AG10803 (cell line): ENCODE measurements at places on chromosomes 3 and 15.
A peak's percentile ranks its signal among the peaks of the same experiment; 100 is the strongest.

DNA sequence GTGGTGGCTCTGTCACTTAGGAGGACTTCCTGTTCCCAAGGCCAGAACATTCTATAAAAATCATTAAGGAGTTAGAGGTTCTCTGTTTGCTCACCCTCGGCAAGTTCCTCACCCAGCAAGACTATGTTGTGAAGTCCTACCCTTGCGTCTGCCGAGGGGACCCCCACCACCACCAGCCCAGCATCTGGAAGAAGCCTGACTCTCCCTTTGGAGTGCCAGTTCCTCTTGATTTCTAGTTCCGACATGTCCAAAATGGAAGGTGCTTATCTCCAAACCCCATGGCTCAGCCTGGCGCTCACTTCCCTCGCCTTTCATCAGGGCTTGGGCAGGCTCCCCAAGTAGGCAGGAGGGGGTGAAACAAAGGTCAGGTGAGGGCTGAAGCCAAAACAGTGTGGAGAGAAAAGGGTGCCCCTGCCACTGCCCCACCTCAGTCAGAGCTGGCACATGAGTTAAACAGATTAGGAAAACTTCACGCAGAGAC lies 41.0 kb downstream of the BHLHE40 start:
- no peak for DNase-seq

DNA sequence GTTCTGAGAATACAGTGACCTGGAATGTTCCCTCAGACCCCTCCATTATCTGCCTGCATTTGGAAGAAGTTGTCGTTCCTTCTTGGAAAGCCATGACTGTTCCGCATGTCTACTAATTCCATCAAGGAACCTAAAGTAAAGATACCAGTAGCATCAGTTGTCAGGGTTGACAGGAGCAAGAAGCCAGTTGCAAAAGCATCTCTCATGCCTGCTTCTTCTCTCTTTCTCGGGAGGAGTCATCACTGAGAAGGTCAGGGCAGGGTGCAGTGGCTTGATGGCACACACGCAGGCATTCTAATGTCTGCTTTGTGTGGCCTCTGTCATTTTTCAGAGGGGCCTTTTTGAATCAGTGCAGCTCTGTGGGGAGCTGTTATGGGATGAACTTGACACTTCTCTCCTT lies 276.6 kb upstream of the TPM1 start:
- DNase-seq = no peak

GRCh38 chr15:63967616-63968015 lies 78.7 kb downstream of the DAPK2 start:
- no peak for DNase-seq

- DNase-seq = peak; percentile 69
These were observed 11.4 kb downstream of the SPRED1 start for GRCh38 chr15:38263996-38264395.

- DNase-seq = peak; percentile 90
These were observed 86.2 kb downstream of the FBN1 start for GRCh38 chr15:48559285-48559684.

DNA sequence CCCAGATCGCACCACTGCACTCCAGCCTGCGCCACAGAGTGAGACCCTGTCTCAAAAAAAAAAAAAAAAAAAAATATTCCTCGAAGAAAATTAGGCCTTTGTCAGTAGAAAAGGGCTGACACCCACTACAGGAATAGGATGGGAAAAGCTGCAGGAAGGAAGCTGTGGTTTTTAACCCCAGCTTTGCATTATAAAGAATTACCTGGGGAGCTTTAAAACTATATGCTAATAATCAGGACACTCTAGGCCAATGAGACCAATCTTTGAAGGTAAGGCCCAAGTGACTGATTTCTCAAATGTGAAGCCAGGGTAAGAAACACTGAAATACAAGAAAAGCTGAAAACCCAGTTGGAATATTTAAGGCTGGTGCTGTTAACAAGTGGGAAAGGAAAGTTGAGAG lies 74.3 kb downstream of the RBPMS2 start:
- DNase-seq = no peak

- DNase-seq = no peak
These were observed 19.8 kb upstream of the RAD18 start for GRCh38 chr3:8983026-8983425.

DNA sequence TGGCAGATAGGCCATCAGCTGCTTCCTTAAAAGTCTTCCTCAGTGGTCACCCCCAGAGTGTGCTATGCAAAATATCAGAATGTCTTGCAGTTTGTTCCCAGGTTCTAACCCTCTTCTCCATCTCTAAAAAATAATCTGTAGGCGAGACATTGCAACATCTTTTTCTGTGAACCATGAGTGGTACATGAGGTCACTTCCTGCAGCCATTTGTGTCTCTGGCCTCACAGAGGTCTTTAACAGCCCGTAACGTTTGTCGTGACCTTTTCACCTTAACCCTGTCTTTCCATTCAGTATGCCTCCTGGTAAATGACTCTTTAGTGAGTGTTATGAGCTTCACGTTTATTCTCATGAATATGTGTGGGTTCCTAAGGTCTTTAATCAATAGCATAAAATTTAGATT lies 145.4 kb downstream of the KLHL25 start:
- DNase-seq = peak; percentile 73

- no peak for DNase-seq
These were observed 237.6 kb downstream of the RAP2B start for GRCh38 chr3:153399636-153400035.

- no peak for DNase-seq
These were observed 536.3 kb upstream of the NAALADL2 start for GRCh38 chr3:174322789-174323188.

DNA sequence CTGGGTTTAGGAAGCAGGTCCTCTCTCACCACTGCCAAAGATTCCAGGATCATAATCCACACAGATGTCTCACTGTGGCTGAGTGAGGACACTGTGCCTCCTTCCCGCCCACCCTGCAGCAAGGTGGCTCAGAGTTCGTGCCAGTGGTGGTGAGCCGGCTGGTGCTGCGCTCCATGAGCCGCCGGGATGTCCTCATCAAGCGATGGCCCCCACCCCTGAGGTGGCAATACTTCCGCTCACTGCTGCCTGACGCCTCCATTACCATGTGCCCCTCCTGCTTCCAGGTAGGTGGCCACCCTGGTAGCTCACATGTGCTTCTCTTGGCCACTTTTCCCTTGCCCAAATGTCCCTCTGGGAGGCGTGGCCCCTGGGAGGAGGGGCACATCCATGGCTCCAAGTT lies 9.0 kb upstream of the RHO start:
- DNase-seq = no peak

- DNase-seq = no peak
These were observed 149.1 kb upstream of the CGNL1 start for GRCh38 chr15:57227166-57227565.

DNA sequence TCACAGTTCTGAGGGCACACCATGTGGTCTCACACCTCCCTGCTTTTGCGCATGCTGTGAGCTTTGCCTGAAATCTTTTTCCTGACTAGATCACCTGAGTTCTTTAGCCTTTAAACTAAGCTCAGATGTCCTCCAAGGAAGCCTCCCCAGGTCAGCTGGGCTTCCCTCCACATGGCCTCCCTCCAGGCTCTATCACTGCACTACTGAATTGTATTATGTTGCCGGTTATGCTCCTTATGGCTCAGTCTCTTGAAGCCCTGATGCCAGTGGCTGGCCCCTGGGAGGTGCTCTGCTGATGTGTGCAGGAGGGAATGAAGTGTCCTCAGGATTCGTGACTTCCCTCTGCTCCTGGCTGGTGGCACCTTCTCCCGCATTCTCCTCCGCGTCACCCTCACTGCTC lies 93.3 kb upstream of the BLM start:
- no peak for DNase-seq

DNA sequence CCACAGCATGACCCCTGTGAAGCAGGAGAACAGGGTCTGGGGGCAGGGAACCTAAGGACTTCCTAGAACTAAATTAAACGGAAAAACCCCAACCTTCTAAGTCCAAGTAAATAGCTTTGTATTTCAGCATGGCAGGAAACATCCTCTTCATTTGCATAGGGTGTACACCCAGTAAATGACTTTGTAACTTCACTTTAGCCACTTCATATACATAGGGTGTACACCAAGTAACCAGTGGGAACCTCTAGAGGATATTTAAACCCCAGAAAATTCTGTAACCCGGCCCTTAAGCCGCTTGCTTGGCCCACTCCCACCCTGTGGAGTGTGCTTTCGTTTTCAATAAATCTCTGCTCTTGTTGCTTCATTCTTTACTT lies 41.8 kb downstream of the FSD2 start:
- no peak for DNase-seq

DNA sequence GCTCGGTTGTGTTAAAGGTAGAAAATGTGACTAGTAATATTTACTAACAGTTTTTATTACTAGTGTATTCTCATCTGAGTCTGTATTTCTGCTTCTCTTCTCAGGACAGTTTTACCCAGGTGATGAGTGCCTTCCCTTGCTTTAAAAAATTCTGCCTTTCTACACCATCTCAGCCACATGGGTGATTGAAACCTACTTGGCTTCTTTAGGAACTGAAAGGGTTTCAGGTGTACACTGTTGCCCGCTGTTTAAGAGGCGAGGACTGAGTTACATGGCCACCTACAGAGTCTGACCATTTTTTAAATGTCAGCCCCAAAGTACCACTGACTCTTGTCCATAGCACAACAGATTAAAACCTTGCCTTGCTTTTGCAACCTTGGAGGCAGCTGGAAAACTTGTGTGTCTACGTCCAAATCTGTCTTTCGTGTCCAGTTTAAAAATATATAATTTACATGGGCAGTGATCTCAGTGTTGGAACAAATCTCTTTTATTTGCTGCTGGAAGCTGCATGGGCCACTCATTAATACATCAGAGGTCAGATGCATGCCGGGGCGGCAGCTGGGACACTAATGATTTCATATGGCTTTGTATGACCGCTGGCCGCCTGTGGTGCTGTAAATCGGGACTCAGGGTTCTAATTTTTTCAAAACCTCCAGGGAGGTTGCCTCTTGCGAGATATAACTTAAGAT lies 44.6 kb downstream of the TRIM71 start:
- DNase-seq = no peak

- peak; percentile 79 for DNase-seq
These were observed 29.1 kb downstream of the AAGAB start for GRCh38 chr15:67225336-67225735.

DNA sequence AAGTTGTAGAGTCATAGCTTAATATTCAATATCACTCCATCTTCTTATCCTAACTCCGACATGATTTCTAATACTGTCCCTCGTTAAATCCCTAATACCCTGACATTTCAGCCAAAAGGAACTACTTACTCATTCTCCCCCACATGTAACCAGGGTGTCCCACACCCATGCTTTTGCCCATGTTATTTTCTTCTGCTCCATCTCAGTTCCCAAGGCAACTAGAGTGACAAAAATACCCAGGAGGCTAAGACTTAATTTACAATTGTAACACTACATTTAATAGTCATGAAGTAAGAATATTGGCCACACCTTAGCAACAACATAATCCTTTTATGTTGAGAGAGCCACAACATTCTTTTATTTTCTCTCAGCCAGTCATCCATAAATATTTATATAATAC lies 248.5 kb upstream of the TGFBR2 start:
- peak; percentile 42 for DNase-seq

GRCh38 chr15:76440441-76440840 lies 103.9 kb downstream of the ISL2 start:
- DNase-seq = no peak

DNA sequence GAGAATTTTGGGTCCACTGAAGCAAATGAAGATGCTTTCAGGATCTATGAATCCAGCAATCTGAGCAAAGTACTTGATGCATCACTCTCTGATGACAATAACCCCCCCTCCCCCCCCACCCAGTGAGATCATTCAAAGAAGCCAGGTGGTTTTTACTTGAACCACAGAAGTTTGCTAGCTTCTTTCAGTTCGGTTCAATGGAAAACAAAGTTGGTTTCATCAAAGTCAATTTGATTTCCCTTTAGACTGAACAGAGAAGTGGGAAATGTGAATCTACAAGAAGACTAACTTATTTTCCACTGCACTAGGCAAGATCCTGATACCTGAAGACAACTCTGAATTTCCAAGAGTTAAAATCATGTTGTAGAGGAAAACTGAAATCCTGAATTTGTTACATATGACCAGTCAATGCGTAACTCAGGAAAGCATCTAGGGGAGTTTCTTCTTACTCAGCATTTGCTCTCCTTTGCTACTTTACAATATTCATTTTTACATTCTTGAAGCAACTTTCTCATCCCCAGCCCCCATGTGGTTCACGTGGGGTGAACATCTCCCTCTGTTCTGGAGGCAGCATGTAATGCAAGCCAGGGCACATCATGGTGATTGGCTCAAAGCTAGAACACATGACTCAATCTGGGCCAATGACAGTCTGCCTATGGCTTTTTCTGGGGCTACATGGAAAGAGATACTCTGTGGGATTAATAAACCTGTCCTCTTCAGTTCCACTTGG lies 572.6 kb downstream of the FOXP1 start:
- no peak for DNase-seq

GRCh38 chr3:102265720-102266119 lies 169.1 kb upstream of the ZPLD1 start:
- no peak for DNase-seq
